ENCODE measurements at places on chromosomes 4 and X.

DNA sequence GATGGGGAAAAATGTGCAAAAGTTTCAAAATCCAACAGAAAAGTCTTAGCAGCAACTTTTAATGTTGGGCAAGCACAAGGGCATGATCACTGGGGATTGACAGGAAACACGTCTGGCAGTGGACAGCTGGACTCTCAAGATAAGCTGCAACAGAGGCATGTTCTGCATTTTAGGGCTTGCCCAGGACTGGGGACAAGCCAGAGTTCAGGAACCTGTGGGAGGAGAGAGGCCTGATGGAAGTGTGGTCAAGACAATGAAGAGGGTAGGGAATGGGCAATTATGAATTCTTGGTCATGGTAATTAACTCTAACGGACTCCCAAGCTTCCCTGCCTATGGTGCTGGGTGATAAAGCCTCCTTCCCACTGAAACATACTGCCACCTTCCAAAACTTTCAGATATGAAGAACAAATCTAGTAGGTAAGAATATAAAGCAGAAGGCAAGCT, 48.4 kb downstream of the ANXA3 start:
- no peak for DNase-seq

DNA sequence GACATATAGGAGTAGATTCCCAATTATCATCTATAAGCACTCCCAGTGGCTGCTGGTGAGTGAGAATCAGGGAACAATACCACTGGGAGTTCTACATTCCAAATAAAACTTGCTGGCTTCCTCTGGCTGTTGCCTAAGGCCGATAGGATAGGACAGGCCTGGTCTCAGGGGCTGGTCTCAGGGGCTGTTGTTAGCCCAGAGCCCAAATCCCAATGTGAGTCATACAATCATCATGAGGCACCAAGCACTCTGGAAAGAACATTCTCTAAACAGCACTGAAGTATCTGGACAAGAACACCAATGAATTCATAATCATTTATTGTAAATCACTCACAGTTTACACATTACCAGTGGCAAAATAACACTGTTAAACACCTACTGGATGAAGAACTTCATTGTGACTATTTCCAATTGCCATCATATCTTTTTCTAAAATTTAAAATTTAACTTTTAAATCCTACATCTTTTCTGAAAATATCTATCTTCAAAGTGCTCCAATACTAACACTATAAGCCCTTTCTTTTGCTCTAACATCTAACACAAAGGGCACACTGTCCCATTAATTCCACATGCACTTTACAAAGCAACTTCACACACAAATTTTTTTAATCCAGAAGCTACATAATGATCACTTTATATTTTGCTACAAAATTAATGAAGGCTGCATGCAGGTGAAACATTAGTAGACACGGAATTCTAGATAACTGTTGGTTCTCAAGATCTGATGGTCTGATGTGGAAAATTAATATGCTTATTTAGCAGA, 67.6 kb upstream of the TMEM150C start:
- DNase-seq: no peak

DNA sequence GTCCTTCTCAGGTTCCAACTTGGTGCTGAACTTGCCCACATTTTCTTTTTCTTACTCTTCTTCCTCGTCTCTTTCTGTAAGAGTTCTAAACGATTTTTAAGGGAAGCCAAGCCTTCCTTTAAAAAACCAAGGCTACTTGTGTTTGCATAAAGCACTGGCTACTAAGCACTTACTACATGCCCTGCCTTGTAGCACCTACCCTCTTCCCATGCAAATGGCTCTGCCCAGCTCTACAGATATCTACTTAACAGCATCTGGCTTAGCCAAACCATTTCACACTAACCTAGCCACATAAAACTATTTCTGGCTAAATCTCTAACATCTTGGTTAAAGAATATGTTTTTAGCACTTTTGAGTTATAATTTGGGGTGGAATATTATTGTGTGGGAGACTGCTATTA, 26.9 kb upstream of the ARMCX2 start:
- DNase-seq: no peak

- DNase-seq: peak; percentile 15
Observed at GRCh38 chr4:91325495-91325894, 978.3 kb upstream of the GRID2 start.

- DNase-seq: peak; percentile 36
Observed at GRCh38 chrX:150018931-150019361, 80.7 kb upstream of the EOLA2 start.

DNA sequence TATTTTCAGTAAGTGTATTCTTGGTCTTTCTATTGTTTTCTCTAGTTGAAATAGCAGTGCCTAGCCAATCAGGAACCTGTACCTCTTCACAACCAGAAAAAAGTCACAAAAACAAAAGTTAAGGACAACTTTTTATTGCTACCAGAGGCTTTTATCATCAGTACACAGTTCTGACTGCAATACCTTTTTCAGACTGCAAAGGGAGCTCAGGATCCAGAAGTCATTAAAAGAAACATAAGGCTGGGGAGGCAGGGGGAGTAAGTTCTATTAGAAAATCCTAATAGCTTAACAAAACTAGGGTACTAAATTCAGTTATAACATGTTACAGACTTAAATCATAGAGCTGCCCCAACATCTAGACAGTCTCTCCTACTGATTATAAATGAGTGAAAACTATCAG, 28.8 kb downstream of the CCNI start:
- DNase-seq: no peak

- DNase-seq: peak; percentile 94
Observed at GRCh38 chr4:151169223-151169622, 69.8 kb downstream of the RPS3A start.

DNA sequence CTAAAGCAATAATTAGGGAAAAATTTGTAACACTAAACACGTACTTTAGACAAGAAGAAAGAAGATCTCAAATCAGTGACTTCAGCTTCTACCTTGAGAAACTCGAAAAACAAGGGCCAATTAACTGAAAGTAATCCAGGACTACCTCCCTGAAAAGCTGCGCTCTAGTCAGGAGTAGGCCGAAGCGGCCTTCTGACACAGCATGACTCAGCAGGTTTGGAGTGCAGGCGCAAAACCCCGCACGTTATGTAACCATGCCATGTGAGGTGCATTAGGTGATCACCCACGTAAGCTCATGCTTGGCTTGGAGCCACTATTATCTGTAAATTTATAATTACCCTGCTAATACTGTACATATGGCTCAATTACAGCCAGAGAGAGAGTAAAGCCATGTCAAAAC, 52.8 kb upstream of the CCDC149 start:
- no peak for DNase-seq

GRCh38 chr4:89285745-89286144, 21.9 kb downstream of the GPRIN3 start:
- no peak for DNase-seq

DNA sequence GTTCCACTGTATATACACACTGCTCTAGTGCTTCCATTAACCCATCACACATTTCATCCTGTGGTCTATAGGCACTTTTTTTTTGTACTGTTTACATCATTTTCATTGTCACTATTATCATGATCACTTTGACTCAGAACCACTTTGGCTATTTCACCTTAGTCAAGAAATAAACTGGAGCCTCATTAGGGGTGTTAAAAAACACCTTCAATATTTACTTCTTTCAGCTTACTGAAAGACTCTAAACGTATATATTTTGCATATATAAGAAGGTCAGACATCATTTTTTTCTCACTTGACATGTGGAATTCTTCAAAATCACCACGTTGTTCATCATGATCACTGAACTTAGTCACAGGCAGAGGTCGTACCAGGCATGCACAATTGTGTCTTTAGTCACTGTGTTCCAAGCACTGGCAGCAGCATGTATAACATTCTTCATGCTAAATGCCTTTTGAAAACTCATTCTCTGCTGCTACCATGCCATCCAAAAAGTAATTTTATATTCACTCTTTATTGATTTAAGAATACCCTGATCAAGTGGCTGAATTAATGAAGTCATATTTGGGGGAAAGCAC, 229.2 kb upstream of the ARSJ start:
- DNase-seq: peak; percentile 11

GRCh38 chr4:152635851-152636250, 43.9 kb downstream of the TMEM154 start:
- no peak for DNase-seq

DNA sequence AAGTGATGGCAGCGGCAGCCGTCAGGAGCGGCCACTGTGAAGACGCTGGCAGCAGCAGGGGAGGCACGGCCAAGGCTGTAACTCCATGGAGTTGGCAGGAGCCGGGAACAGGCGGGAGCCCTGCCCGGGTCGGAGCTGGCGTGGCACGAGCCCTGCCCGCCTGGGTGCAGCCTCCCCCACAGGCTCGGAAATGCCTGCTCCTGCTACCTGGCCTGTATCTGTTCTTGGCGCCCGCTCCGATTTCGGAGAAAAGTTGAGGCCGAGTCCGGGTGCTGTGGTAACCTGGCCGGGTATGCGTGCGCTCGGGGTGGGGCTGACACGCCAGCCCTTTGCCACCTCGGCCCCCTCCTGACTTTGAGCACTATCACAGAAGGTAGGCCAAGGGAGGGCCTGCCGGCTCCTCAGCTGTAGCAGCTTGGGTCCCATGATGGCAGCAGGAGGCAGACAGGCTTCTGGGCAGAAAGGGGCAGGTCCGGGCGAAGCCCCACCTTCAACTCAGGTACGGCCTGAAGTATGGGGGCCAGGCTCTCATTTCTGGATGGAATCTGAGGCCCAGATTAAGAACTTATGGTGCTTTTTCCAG, 51.2 kb upstream of the SHISA3 start:
- DNase-seq: no peak

- no peak for DNase-seq
Observed at GRCh38 chr4:129246145-129246544, 150.2 kb downstream of the C4orf33 start.

DNA sequence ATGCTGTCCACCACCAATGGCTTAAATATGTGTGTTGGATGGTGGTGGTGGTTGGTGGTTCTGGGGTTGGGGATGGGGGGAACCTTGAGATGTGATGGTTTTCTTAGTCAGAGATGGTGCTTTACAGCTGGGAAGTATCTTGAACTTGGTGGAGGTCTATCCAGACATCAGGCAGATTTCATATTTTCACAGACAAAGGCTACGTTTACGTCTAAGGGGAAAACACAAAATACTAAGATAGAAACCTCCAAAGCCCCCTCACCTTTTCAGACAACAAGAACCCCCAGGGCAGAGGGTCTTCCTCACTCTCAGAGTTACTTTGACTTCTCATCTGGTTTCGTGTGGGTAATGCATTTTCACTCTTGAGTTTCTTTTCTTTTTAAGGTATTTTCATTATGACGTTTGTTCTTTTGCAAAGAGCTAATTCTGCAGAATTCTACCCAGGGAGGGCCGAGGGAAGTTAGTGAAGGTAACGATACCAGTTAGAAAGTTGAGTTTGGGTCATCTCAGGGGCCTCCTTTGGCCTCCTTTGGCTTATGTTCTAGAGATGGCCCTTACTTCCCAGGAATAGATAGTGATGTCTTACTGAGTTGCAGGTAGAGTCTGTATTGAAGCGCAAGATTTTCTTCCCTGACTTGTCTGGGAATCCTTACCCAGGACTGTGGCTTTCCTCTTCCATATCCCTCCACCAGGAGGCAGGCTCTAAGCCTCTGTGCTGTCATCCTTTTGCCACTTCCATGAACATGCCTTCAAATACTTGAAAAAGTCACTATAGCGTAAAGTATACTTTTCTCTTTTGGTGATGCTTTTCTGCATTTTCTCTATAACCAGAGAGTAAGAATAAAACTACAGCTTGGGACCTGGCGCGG, 31.9 kb downstream of the RHOH start:
- no peak for DNase-seq

- no peak for DNase-seq
Observed at GRCh38 chr4:11931266-11931820, 502.6 kb upstream of the HS3ST1 start.

- no peak for DNase-seq
Observed at GRCh38 chr4:68361146-68361589, 11.3 kb upstream of the YTHDC1 start.

DNA sequence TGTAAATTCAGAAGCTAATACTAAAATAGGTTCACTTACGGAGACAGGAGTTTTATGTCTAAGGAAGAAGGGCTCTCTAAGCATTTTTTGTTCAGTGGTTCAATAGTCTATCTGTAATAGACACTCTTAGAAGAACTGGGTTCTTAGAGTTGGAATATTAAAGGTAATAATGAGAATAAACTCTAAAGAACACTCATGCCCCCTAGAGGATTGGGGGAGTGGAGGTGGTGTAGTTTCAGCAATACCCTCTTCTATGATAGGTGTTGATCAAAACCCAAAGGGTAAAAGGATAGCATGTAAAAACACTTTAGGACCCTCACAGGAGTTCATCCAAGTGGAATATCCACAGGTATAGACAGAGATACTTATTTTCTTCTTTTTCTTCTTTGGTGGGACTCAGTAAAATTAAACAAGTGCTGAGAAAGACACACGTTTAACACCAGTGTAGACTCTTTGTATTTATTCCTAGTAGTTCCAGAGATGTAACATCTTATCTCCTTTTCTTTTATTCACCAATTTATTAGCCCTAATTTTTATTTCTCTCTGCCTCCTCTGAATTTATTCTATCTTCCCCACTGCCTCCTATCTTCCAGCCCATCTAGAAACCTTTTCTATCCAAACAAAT, 25.7 kb upstream of the MND1 start:
- no peak for DNase-seq

DNA sequence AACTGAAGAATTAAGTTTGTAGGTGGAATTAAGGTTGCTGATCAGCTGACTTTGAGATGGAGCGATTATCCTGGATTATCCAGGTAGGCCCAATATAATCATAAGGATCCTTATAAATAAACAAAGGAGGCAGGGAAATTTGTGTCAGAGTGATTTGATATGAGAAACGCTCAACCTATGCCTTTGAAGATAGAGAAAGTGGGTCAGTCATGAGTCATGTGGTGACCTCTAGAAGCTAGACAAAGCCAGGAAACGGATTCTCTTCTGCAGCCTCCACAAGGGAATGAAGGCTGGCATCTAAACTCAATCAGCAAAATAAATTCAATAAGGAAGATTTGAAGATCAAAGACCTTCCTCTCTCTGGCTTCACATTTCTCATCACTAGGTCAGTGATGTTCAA, 41.5 kb upstream of the SMIM10 start:
- no peak for DNase-seq

GRCh38 chrX:47960406-47960805, 43.4 kb downstream of the ZNF182 start:
- DNase-seq: no peak

- no peak for DNase-seq
Observed at GRCh38 chrX:31093639-31093975, 21.8 kb upstream of the FTHL17 start.

- peak; percentile 92 for DNase-seq
Observed at GRCh38 chr4:140150886-140151698, 2.9 kb downstream of the MAML3 start.

GRCh38 chrX:31228909-31229308, 157.1 kb upstream of the FTHL17 start:
- DNase-seq: no peak

- no peak for DNase-seq
Observed at GRCh38 chr4:38939165-38939564, 71.6 kb downstream of the FAM114A1 start.

DNA sequence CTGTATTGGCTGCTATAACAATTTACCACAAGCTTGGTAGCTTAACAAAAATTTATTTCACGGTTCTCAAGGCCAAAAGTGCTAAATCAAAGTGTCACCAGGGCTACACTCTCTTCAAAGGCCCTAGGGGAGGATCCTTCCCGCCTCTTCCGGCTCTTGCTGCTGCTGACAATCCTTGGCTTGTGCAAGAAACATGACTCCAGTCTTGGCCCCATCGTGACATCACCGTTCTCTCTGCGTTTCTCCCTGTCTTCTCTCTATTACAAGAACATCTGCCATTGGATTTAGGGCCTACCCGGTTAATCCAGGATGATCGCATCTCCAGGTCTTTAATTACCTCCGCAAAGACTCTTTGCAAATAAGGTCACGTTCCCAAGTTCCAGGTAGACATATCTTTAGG, 10.4 kb upstream of the CLCN4 start:
- no peak for DNase-seq

- no peak for DNase-seq
Observed at GRCh38 chrX:154799556-154800348, 5.5 kb downstream of the MPP1 start.
